H4 (cell line): ENCODE measurements at places on chromosomes 11 and 22. TPM values are rescaled to one million over a fixed set of nuclear protein-coding genes. Genes with fewer than 3 reads are reported as not detected.

DNA sequence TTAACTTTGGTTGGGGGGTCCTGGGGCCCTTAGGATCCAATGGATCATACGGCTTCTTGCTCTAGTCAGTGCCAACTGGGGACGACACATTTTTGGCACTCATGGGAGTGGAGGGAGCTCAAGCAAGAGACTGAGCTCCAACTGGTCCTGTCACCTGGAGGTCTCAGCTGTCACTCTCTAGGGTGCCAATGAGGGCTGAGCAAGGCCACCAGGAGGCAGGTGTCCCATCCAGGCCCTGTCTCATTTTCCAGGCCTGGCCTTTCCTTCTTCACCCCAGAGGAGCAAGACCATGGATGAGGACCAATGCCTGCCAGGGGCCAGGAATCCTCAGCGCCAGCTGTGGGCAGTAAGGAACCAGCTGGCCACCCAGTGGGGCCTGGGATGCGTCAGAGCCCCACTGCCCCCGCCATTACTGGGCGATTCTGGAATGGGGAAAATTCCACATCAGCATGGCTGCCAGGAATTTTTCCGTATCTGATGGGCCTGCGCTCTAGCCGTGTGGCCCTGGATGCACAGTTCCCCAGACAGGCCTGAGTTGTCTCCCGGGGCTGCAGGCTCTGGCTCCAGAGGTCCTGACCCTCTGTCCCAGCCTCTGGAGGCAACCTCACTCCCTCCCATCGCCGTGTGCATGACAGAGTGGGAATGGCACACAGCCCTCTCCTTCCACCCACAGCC, 669 bp upstream of the GAL3ST1 start:
- no peak for DNase-seq

DEPDC7 gene
- total RNA-seq = 6.0 and 6.9 TPM in 2 replicates

GRCh38 chr11:19558189-19558986, 154.2 kb upstream of the NAV2 start:
- DNase-seq = no peak

- peak; percentile 28 for DNase-seq
Measured at GRCh38 chr11:92941676-92942571, 27.5 kb upstream of the MTNR1B start.

SCGB1A1 gene
- total RNA-seq = not detected in 2 replicates

MAJIN gene
- total RNA-seq = not detected in 2 replicates

- DNase-seq = no peak
Measured at GRCh38 chr11:113393501-113393985, 6.0 kb downstream of the ANKK1 start.

CAPRIN1 gene
- total RNA-seq = 230 and 273 TPM in 2 replicates

- no peak for DNase-seq
Measured at GRCh38 chr11:77202941-77203900, 75.2 kb downstream of the MYO7A start.

DNA sequence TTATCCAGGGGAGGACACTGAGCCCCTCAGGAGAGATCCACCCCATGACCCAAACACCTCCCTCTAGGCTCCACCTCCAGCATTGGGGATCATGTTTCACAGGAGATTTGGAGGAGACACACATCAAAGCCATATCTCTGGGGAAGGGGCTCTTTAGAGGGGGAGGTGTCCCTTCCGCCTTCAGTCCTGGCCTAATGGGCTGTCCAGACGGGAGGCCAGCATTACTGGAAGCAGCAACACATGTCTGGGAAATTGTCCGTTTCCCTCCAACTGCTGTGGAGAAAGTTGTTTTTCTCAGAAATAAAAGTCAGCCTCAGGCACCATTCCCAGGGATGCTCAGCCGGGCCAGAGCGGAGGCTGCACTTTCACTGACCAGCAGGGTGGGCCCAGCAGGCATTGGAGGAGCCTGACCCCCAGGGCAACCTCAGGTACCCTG, 9.5 kb downstream of the CACNA1I start:
- no peak for DNase-seq

DNA sequence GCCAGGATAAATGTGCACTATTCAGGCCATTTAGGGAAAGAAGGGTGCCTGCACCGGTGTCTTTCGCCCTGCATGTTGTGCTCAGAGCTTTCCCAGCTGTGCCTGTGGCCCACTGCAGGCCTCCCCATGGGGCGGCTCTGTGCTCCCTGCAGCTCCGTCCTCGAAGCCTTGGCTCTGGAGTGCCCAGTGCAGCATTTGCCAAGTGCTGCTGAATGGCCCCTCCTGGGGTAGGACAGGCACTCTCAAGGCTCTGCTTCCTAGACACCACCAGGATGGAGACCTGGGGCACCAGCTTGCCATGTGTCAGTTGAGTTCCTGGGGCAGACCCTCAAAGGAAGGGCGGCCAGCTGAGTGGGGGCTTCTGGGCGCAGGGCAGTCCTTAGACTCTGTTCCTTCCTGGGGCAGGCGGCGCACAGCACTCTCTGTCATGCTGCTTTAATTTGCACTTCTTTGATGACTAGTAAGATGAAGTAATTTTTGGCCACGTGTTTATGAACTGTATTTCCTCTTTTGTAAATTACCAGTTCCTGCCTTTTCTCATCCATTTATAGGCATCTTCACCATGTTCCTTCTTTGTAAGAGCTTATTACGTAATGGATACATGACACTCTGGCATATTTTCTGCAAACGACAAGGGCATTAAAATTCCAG, 32.1 kb upstream of the GNB1L start:
- DNase-seq = peak; percentile 19

NCR3LG1 gene
- 3.5 and 4.6 TPM in 2 replicates for total RNA-seq

DNA sequence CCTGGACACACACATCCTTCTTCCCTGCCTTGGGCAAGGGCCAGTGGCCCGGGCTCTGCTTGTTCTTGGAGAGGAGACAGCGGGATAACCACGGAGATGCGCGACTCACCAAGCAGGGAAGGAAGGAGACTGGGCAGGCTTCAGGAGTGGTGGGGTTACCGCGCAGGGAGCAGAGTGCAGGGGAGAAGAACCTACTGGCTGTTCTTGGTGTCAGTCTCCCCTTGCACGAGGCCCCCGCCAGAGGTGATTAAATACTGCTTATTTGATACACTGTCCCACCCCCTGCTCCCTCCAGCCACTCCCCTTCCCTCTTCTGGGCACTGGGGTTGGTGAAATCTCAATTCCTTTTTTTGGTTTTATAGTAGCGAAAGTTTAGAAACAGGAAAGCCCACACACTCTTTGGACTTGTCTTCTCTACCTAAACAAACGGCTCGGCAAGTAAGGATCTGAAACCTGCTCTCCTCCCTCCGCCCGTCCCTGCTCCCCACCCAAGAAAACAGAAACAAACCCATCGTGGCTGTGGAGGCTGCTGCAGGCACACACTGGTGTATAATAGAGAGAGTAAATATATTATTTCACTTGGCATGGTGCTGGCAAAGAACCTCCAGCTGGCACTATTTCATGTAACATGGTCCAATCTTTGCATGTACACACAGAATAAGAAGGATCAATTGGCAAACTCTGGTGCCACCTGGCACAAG, 10.8 kb downstream of the LARGE2 start:
- DNase-seq = no peak

DNA sequence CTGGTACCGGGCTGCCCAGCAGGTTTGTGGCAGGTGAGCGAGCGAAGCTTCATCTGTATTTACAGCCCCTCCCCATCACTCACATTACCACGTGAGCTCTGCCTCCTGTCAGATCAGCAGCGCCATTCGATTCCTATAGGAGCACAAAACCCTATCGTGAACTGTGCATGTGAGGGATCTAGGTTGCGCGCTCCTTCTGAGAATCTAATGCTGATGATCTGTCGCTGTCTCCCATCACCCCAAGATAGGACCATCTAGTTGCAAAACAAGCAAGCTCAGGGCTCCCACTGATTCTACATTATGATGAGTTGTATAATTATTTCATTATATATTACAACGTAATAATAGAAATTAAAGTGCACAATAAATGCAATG, 15.8 kb upstream of the VSIG10L2 start:
- DNase-seq = no peak

DNA sequence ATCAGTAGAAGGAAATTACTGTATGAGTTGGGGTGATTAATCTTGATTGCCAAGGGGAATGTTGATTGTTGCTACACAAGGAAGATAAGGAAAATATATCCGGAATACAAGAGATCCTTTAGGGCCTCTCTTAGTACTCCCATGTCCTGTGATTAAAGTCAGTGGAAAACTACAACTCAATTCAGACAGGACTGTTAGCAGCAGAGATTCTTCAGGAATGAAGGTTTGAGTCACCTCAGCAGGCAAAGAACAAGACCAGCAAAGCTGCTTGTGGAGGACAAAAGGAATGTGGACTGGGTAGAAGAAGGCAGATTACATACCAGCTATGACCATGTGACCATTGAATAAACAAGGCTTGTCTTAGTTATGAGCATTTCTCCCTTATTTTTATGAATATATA, 478.2 kb downstream of the BUD13 start:
- no peak for DNase-seq

- DNase-seq = no peak
Measured at GRCh38 chr11:35546317-35546716, 20.9 kb upstream of the PAMR1 start.

DNA sequence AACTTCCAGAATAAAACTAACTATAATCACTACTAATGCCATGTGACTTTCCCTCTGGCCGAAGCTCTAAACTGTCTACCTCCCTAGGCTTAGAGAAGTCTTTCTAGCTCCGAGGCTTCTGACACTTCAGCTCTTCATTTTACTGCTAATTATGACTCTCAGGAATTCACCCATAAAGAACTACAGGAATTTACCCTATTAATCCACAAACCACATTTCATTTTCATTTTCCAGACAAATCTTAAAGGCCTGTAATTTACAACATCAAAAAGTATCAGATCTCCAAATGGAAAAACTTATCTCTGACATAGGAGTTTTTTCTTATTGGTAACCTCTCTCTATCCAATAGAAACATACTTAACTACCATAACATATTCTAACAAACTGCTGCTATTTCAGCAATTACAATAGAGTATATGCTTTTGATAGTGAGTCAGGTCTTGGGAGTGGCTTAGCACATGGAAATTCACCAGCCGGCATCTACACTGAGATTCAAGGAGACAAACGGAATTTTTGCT, 33.4 kb downstream of the MRTFA start:
- DNase-seq = peak; percentile 26

GRCh38 chr11:47137476-47137875, 39.2 kb downstream of the ARFGAP2 start:
- DNase-seq = no peak

PHOX2A gene
- not detected in 2 replicates for total RNA-seq

OR8J1 gene
- total RNA-seq = not detected in 2 replicates

- no peak for DNase-seq
Measured at GRCh38 chr11:121268581-121268980, 24.0 kb upstream of the SC5D start.

MICALL1 gene
- total RNA-seq = 11.6 and 17.2 TPM in 2 replicates

DNA sequence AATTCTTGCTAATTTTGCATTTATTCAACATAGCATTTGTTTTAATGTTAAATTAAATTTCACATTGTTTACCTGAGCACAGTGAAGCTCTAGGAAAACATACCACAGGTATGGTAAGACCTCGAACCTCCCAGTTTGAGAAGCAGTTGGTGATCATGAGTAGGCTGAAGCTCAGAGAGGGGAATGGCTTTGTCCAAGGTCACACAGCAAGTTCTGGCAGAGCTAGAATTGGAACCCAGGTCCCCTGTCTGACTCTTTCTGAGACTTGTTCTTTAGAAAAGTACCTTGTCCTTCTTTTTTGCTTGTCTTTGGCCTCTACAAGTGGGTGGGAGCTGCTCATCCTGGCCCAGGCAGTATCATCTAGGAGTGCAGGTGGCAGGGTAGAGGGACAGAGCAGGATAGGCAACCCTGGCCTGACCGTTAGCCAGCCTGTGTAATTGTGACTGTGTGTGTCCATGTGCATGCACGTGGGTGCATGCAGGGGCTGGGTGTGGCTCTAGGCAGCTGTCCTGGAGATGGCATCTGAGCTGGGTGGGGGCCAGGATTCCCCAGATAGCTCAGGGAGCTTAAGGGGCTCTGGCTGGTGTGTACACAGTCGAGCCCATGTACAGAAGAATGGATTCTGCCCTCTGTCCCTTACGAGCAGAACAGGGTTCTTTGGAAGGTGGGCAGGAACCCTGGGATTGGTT, 21.6 kb downstream of the PHLDB1 start:
- no peak for DNase-seq

GRCh38 chr11:61841636-61842527, 13.8 kb downstream of the FADS2 start:
- no peak for DNase-seq

APOBEC3B gene
- 8.4 and 13.6 TPM in 2 replicates for total RNA-seq

KIF18A gene
- 28.8 and 34.1 TPM in 2 replicates for total RNA-seq

ARSA gene
- total RNA-seq = 8.4 and 9.3 TPM in 2 replicates

- no peak for DNase-seq
Measured at GRCh38 chr11:35614939-35615569, 3.2 kb upstream of the FJX1 start.

DNA sequence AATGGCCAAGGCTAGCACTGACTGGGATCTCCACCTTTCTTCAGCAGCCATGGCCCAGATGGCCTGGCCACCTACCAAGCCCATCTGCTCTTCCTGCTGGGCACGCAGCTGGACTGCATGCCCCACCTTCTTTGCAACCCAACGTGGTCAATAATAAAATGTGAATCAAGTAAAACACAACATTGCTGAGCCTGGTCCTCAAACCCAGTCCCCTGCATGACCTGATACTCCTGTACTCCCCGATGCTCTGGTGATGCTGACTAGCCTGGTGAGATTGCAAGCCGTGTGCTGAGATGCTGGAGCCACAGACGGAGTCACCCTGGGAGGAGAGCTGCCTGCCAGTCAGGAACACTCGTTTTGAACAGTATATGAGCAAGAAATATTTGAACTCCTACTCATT, 34.0 kb downstream of the PARVG start:
- no peak for DNase-seq

DNA sequence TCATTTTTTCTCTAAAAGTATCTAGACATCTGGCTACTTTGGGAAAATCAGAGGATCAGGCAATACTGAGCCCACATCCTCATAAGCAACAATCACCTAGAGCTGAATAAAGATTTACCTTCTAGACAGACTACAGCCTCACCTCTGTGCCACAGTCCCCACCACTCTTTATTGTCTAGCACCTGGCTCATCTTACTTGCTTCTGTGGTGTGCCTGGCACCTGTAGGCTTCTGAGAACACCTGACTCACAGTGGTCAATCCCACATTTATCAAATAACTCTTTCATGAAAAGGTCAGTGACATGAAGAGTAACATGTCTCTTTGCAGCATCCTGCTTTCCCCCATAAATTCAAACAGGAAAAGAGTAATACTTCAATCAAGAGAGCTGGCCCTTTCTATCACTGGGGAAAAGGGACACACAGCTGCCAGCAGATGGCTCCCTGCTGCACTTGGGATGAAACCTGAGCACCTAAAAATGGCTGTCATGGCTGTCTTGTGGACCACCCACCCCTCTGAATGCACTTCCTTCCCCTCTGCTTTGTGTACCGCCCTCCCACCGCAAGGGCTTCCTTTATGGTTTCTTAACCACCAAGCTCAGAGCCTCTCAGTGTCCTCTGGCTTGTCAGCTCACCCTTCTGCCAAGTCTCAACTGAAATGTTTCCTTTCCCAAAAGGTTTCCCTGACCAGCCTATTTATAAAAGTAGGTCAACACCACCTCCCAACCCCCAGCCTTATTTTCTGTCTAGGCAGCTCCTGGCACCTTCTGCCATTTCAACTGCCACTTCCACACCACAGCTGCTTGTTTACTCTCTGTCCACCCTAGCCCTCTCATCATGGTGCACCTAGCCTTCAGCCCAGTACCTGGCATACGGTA, 9.3 kb downstream of the TFIP11 start:
- no peak for DNase-seq

- DNase-seq = peak; percentile 45
Measured at GRCh38 chr11:2975594-2975993, 16.5 kb downstream of the NAP1L4 start.
